ENCODE measurements at places on chromosomes 5 and 9.

DNA sequence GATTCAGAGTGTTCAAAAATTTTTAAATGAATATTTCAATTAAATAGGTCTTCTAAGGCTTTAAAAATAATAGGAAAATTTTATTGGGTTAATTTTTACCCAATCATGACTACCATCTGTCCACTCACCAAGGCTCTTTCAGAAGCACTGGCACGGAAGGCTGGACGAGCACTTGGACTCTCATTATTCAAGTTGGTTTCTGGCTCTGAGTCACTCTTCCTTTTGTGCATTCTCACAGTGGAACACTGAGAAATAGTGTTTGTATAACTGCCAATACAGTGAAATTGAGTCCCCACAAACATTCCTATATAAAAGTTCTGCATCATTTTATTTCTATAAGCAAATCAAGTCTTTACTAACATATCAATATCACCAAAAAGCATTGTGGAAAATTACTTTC is 1149.0 kb downstream of the EFNA5 start:
- DNase-seq, result no peak

DNA sequence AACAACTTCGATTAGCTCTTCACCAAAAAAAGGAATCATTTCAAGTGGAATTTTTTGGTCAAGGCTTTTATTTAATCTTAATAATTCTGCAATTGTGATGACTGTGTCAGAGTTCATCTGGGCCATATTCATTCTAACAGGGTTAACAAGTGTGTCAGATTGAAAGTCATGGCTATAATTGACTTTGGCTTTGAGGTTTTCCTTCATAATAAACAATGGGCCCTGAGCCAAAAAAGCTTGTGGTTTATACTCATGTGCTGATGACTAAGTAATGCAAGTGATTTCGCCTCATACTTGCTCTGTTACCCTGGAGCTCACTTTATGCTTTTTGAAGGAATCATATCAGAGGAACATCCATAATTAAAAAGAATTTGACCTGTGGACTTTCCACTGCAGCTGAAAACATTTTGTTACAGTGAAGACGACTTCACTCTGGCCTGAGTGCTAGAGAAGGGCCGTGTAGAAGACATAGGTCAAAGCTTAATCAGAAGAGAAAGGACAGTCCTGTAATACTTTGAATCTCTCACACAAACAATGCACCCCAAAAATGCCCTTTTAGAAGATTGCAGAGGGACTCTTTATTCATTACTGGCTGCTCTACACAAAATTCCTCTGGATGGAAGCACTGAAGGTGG is 101.7 kb downstream of the GDNF start:
- peak; percentile 89 for DNase-seq

GRCh38 chr9:133942206-133942975 is 49.7 kb downstream of the VAV2 start:
- no peak for DNase-seq

- DNase-seq, result no peak
Observed at GRCh38 chr5:90933298-90933697, 374.7 kb downstream of the ADGRV1 start.

GRCh38 chr5:146779211-146779869 is 99.2 kb downstream of the PPP2R2B start:
- no peak for DNase-seq

DNA sequence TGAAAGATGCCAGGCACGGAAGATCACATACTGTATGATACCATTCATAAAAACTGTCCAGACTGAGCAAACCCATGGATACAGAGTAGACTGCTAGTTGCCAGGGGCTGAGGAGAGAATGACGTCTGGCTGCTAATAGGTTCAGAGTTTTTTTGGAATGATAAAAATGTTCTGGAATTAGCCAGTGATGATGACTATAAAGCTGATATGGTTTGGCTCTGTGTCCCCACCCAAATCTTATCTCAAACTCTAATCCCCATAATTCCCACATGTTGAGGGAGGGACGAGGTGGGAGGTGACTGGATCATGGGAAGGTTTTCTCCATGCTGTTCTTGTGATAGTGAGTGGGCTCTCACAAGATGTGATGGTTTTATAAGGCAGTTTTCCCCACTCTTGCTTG is 37.4 kb downstream of the CAMSAP1 start:
- DNase-seq, result no peak

GRCh38 chr9:106962122-106962521 is 99.2 kb downstream of the ZNF462 start:
- DNase-seq, result no peak

DNA sequence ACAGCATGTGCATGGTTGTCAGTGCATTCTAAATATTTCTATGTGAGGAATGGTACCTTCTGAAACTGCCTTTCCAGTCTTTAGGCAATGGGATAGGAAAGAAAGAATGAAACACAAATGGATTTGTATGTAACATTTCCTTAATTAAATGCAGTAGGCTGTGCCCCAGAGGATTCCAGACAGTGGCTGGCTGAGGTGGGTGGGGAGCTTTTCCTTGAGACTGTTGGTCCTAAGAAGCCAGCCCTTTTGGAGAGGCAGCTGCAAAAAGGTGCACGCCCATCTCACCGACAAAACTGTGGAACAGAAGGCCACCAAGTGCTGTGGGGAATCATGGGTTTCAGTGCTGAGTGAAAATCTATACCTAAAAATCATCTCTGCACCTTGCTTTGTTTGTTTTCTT is 6.8 kb upstream of the CKMT2 start:
- DNase-seq, result no peak

DNA sequence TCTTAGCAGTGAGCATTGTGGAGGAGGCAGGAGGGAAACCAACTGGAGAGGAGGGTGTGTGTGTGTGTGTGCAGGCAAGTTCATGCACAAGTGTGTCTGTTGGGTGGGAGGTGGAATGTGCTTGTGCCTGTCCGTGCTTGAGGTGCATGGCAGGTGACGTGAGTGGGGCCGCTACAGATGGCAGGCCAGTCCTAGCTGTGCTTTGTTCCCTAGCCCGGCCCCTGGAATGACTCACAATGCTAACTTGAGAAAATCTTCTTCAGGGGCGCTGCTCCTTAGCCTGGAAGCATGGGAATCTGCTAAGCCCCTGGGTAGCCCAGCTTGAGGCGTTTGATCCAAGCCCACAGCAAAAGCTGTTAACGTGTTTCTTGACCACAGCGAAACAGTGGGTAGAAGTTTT is 25.0 kb upstream of the DMRT2 start:
- DNase-seq, result no peak

GRCh38 chr5:154729613-154730012 is 25.6 kb upstream of the LARP1 start:
- no peak for DNase-seq

DNA sequence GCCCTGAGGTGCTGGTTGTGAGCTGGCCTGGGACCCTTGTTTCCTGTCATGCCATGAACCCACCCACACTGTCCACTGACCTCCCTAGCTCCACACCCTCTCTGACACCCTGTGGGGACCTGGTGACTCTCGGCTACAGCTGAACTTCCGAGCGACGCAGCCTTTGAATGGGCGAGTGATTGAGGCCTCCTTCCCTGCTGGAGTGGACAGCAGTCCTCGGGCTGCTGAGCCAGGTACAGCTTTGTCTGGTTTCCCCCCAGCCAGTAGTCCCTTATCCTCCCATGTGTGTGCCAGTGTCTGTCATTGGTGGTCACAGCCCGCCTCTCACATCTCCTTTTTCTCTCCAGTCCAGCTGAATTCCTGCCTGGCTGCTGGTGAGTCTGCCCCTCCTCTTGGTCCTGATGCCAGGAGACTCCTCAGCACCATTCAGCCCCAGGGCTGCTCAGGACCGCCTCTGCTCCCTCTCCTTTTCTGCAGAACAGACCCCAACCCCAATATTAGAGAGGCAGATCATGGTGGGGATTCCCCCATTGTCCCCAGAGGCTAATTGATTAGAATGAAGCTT is 6.1 kb downstream of the CA9 start:
- DNase-seq, result no peak

GRCh38 chr5:34021334-34021733 is 13.5 kb upstream of the AMACR start:
- no peak for DNase-seq

DNA sequence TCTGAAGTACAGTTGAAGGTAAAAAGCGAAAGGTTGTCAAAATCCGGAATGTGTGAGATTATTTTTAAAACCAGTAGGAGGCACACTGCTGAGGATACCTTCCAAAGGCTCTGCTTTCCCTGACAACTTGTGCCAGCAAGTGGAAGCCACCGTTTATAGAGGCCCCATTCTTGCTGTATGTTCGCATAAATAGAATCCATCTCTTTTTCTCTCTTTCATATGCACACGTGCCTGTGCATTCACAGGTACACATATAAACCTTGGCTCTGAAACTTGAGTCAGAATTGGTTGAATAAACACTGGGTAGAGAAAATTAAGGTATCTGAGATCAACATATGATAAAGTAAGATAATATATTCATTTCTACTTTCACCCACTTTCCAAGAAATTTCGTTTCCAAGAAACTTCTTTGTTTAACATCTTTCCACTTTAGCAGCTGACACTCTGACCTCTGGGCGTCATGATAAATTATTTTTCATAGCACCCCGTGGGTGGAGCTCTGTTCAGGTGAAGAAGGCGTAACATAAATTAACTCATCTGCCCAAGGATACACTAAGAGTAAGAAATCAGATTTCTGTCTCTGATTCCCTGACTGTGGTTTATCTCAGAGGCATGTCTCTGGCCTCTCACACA is 63.7 kb upstream of the RICTOR start:
- peak; percentile 51 for DNase-seq

DNA sequence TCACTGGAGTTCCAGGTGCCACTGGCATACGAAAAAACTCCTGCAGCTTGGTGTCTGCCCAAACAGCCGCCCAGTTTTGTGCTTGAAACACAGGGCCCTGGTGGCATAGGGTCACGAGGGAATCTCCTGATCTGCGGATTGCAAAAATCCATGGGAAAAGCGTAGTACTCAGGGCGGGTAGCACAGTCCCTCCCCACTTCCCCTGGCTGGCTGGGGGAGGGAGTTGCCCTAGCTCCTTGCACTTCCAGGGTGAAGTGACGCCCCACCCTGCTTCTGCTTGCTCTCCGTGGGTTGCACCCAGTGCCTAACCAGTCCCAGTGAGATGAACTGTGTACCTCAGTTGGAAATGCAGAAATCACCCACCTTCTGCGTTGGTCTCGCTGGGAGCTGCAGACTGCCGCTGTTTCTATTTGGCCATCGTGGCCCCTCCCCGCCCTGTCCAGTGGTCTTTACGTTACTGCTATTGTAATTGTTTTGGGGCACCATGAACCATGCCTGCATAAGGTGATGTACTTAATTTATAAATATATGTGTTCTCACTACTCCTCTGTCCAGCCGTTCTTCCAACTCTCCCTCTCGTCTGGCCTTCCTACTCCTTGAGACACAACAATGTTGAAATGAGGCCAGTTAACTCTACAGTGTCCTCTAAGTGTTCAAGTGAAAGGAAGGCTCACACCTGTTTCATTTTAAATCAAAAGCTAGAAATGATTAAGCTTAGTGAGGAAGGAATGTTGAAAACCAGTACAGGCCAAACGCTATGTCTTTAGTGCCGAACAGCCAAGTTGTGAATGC is 65.9 kb downstream of the CCDC171 start:
- no peak for DNase-seq

Data from PC-9 (cell line).